ENCODE measurements at places on chromosomes 11 and 22.

GRCh38 chr11:96126917-96127595 lies 203.1 kb upstream of the MTMR2 start:
- DNase-seq, result no peak

DNA sequence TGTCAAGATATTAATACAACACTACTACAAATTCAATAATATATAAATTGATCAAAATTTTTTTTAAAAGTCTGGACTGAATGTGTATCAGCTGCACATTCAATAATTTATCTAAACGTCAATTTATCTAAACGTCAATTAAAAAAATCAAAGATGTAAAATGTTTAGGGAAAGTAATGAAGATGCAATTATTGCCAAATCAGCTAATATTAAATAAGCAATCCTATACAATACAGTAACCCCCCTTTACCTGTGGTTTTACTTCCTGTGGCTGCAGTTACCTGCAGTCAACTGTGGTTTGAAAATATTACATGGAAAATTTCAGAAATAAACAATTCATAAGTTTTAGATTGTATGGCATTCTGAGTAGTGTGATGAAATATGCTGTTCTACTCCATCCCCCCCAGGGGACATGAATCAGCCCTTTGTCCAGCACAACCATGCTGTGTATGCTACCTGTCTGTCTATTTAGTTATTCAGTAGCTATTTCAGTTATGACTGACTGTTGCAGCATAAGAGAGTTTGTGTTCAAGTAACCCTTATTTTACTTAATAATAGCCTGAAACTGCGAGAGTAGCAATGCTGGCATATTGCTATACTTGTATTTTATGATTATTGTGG lies 72.2 kb downstream of the CWF19L2 start:
- no peak for DNase-seq

- DNase-seq, result no peak
These were observed 2.4 kb upstream of the SIDT2 start for GRCh38 chr11:117176186-117176585.

- no peak for DNase-seq
These were observed 2.5 kb upstream of the PAX6 start for GRCh38 chr11:31813391-31814175.

DNA sequence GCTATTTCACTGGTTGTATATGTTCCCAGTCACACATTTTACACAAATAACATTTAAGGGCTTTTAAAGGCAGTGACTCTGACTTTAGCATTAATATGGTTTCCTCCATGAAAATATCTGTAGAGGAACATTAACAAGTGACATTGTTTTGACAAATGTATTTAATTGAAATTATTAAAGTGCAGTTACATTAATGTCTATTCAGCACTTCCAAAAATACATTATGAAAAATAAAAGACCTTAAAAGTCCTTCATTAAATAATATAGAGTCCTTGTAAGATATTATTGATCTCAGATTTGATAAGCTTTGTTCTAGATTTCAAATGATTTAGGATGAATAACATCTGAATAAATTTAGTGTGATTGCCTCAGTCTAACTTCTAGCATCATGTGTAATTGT lies 951.9 kb upstream of the CHORDC1 start:
- DNase-seq, result no peak
